Spleen (tissue), 13 donors: ENCODE measurements at places on chromosomes 2 and 18. TPM values are rescaled to one million over a fixed set of nuclear protein-coding genes. Genes with fewer than 3 reads are reported as not detected.

Gene TSPYL6
- total RNA-seq, result 0.14 TPM

Gene DIS3L2
- total RNA-seq, result 30.7 TPM

Gene AQP12B
- total RNA-seq, result not detected

Gene DOK6
- 1.9 TPM for total RNA-seq

Gene PRSS56
- total RNA-seq, result not detected

Gene WNT6
- 2.2 TPM for total RNA-seq

Gene GPR55
- total RNA-seq, result 2.5 TPM

Gene GNAL
- 5.2 TPM for total RNA-seq

Gene MSTN
- 0.37 TPM for total RNA-seq

GRCh38 chr18:69102959-69103358, 297.7 kb upstream of the DOK6 start:
- no peak for DNase-seq

DNA sequence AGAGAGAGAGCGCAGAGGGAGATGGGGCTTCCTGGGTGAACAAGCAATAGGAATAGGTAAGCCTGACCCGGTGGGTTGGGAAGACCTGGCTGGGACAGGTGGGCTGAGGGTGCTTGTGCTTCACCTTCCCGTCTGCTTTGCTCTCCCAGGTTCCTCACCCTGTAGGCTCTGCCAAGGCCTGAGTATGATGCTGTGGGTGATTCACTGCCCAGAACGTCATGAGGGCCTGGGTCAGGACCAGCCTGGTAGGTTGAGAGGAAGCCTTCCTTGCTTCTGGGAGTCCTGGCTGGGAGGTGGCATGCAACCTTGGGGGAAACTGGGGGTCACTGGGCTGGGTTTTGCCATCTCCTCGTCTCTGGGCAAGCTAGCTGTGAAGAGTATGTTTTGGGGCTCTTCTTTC, 220.2 kb upstream of the APCDD1 start:
- DNase-seq, result no peak

DNA sequence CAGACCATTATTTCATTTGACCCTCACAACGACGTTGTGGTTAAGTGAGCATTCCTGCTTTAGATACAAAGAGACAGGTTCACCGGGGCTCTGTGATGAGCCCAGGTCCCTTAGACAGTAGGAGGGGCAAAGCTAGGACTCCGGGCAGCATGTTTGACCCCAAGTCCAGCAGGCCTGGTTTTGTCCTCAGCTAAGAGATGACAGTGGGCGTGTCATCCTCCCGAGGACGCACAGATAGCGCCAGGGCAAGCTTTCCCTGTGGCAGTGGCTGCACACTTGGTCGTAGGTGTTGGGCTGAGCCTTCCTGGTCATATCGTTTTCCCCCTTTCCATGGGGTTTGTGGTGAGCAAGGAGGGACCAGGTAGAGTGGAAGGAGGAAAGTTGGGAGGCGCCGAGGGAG, 76.3 kb downstream of the MTCL1 start:
- no peak for DNase-seq

GRCh38 chr2:72830273-72830672, 4.4 kb upstream of the EXOC6B start:
- DNase-seq, result no peak

DNA sequence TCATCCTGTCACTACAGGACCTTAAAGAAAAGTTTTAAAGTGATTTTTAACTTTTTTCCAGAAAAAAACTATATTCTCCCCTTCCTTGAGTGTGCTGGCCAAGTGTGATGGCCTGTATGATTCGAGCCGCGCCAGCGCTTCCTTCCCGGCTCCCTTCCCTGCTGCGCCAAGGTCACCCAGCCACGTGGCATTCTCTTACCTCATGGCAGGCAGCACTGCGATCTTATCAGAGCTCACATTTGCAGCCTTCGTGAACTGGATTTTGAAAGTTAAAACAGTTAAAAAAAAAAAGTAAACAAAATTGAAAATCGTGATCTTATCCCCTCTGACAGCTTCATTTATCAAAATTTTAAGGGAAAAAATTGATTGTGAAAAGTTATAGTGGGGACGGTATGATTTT, 279.8 kb downstream of the PTGR3 start:
- peak; percentile 78 for DNase-seq

GRCh38 chr2:135056790-135057189, 4.7 kb downstream of the RAB3GAP1 start:
- no peak for DNase-seq

DNA sequence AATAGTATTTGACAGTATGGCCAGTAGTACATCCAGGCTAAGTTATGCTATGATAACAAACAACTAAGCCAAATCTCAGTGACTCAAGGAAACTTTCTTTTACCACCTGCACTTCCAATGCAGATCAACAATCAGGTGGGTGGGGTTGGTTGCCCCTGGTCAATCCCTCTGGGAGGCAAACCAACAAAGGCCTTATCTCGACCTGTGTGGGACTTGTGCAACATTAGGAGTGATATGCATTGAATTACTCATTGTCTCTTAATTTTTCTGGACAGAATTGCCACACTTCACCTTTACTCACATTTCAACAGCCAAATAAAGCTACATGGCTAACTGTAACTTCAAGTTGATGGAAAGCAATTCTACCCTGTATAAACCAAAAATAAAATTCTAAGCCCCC, 1049.3 kb upstream of the CDH2 start:
- DNase-seq, result no peak
